ENCODE measurements at places on chromosomes 5 and 9.

GRCh38 chr5:38615981-38616451 lies 59.6 kb upstream of the LIFR start:
- no peak for DNase-seq

GRCh38 chr5:112635771-112636731 lies 101.6 kb upstream of the APC start:
- no peak for DNase-seq

DNA sequence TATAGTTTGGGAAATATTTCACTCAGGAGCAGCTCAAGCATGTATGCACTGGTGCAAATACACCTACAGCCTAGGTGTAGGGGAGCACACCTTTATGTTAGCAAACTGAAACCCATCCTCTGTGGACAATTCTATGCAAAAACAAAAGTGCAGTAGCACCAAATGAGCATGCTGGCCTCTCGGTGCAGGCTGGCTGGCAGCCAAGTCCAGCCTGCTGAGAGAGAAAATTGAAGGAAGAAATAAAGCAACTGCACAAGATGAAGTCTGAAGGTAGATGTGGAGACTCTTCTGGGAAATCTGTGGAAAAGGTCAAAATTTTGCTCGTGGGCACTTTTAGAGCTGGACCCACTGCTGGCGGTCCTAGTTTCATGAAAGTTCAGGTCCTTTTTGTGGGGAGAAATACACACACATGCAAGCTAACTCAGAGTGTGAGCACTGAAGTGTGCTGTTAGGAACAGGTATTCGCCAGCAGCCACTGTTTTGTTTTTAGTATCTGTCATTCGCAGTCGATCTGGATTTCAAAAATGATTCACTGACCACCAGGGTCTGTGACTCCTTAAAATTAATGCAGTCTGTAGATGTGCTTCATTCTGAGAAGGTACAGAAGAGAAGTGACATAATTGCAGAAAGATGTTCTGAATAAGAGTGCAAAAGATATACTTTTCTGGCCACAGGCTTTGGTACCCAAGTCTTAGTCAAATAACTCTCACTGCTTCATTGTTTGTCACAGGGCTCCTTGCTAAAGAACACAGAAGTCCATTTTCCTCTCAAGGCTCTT lies 281.7 kb downstream of the PARP8 start:
- no peak for DNase-seq

- DNase-seq = no peak
Observed at GRCh38 chr9:70784456-70784855, 337.0 kb downstream of the TRPM3 start.

DNA sequence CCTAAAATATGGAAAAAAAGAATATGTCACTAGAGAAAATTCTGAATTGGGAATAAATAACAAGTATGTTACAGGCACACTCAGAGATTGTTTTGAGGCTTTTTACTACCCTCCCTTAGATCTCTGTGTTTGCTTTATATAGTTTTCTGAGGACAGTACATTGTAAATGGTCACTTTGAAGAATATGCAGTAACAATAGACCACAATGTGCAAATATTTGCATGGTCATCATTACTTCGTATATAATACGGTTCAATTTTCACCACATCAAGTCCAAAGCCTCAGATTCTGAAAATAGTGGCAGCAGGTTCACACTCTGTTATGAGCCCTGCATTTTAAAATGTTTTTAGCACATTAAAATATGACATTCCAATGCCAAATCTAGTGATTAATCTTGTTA lies 238.6 kb downstream of the ADAMTS6 start:
- no peak for DNase-seq

DNA sequence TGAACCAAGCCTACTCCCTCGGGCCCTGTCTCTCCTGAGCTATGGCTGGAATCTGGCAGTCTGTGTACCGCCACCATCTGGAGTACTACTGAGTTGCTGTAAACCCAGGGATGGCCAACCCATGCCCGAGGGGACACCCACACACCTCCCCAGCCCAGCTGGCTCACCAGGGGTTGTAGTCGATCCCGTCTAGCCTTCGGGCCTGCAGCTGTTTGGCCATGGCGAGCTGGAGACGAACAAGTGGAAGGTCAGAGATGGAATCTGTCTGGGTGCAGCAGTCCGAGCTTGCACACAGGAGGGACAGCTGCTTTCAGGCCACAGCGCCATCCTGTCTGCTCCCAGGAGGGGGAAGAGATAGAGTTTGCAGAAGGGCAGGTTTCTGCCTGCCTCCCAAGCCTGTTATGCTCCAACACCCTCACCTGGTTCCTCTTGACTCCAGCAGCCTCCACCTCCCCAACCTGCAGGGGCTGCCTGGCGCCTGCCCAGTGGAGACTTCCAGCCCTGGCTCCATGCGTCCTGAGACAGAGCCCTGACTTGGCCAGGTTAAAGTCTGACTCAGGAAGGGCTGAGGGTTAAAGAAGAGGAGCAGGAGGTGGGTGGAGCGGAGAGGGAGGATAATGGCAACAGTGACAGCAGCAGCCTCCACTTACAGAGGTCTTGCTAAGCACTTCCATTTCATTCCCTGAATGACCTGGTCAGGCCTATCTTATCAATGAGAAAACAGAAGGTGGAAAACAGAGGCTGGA lies 15.8 kb upstream of the SPOUT1 start:
- no peak for DNase-seq

DNA sequence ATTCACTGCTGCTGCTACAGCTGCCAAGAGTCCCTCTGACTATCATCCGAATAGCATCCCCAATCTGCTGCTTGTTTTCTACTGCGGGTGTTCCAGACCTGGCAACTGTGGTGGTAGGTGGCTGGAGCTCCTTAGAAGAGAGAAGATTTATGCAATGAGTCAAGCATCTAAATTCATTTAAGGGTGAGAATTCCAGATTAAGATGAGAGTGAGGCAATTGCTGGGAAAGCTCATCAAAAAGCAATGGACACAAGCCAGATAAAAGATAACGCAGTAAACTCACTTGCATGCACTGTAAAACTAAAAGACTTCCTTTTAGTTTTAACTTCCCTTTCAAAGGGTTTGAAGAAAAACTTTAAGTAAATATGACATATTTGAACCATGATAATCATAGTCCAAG lies 3.9 kb downstream of the PLK2 start:
- DNase-seq = no peak

DNA sequence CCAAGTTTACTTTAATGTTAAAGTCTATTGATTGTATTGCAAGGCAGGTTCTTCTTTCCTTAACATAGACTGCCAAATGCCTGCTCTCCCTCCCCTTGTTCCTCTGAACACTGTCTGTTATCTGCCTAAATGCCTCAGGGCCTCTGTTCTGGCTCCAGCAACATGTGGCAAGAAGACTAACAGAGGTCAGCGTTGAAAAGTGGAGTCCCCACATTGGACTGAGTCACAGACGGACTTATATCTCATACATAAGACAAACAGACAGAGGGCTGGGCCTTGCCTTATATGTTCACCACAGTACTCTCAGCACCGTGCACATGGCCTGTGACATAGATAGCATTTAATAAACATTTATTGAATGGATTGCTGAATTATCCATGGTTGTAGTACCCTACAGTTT lies 91.4 kb downstream of the TSSK1B start:
- DNase-seq = no peak
